Karpas-422 (cell line): ENCODE measurements at places on chromosomes 16 and 17. TPM values are rescaled to one million over a fixed set of nuclear protein-coding genes. Genes with fewer than 3 reads are reported as not detected.

The TMED6 gene
- 1.8 TPM in 1 of 2 replicates, not detected in the other for total RNA-seq

The WNK4 gene
- 0.76 and 3.3 TPM in 2 replicates for total RNA-seq

The KCNAB3 gene
- 5.6 and 10.0 TPM in 2 replicates for total RNA-seq

DNA sequence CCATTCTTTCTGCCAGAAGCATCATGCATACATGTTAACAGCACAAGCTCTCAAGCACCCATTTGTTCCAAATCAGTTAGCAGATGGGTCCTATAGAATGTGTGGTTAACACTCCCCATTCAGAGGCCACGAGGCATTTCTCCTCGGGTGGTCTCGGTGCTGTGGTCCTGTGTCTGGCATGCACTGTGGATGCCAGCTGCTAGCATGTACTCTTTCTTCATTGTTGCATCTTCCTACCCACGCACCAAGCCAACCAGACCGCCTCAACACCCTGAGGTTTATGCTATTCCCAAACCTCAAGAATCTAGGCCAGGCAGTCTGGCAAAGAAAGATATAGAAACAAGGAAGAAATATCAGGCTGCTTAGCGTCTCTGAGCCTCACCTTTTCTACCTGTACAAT is 27.8 kb upstream of the MRTFB start:
- H3K27ac ChIP-seq, result no peak overlapping the region
- no peak for DNase-seq
- no peak overlapping the region for H3K4me3 ChIP-seq
- H3K27me3 ChIP-seq, result no peaks in the 10 kb centered on the region
- no peaks in the 10 kb centered on the region for H3K4me1 ChIP-seq
- no peaks in the 10 kb centered on the region for H3K36me3 ChIP-seq

DNA sequence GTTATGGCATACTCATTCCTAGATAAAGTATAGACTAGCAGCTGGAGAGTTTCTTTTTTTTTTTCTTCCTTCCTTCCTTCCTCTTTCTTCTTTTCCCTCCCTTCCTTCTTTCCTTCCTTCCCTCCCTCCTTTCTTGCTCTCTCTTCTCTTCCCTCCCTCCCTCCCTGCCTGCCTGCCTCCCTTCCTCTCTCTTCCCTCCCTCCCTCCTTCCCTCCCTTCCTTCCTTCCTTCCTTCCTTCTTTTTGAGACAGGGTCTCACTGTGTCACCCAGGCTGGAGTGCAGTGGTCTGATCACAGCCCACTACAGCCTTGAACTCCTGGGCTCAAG is 7.0 kb upstream of the SNTB2 start:
- no peak overlapping the region for H3K4me3 ChIP-seq
- no peak overlapping the region for H3K27ac ChIP-seq
- no peak for DNase-seq
- no peaks in the 10 kb centered on the region for H3K27me3 ChIP-seq

The TUBB3 gene
- 210 and 405 TPM in 2 replicates for total RNA-seq

DNA sequence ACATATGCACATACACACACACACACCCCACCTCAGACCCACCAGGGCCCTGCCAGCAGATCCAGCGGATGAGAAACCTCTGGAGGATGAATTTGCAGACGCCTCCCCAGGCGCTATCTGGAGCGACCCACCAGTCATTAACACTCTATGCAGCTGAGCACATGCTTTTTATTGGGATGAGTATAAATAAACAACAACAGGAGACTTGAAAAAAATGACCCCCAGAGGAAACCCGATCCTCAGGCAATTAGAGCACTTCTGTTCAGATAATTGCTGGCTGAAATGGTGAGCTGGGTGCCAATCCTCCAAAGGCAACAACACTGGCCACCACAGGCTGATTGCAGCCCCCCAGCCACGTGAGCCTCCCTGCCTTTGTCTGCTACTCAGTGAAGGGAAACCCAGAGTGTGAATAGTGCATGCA is 32.9 kb downstream of the DYNLRB2 start:
- H3K27me3 ChIP-seq, result no peaks in the 10 kb centered on the region
- H3K4me3 ChIP-seq, result no peak overlapping the region
- no peak overlapping the region for H3K27ac ChIP-seq

- no peak for DNase-seq
- no peak overlapping the region for H3K27ac ChIP-seq
- H3K36me3 ChIP-seq, result peaks cover 23% of the 10 kb centered on the region; the same call in 1 of the 2 replicates
- H3K27me3 ChIP-seq, result no peaks in the 10 kb centered on the region
- H3K4me3 ChIP-seq, result no peak overlapping the region
- peaks cover 25% of the 10 kb centered on the region for H3K4me1 ChIP-seq
These were observed 39.0 kb downstream of the CA4 start for GRCh38 chr17:60188759-60189158.

The FKBP10 gene
- total RNA-seq, result 0.54 and 1.9 TPM in 2 replicates

The MC1R gene
- total RNA-seq, result 3.2 and 4.8 TPM in 2 replicates
